ENCODE measurements at places on chromosomes 1 and 21. TPM values are rescaled to one million over a fixed set of nuclear protein-coding genes. Genes with fewer than 3 reads are reported as not detected.

The OR2T6 gene
- not detected for total RNA-seq

The COL6A1 gene
- total RNA-seq, result 156 TPM

The TAL1 gene
- total RNA-seq, result not detected

The IGSF3 gene
- total RNA-seq, result 32.2 TPM

All from mammary epithelial cell (primary cell).